ENCODE measurements at places on chromosomes 1 and 21.

GRCh38 chr1:207921321-207921720 lies 10.4 kb upstream of the CD34 start:
- no peak for DNase-seq

- peak; percentile 18 for DNase-seq
Measured at GRCh38 chr1:73980324-73981040, 217.5 kb downstream of the LRRIQ3 start.

DNA sequence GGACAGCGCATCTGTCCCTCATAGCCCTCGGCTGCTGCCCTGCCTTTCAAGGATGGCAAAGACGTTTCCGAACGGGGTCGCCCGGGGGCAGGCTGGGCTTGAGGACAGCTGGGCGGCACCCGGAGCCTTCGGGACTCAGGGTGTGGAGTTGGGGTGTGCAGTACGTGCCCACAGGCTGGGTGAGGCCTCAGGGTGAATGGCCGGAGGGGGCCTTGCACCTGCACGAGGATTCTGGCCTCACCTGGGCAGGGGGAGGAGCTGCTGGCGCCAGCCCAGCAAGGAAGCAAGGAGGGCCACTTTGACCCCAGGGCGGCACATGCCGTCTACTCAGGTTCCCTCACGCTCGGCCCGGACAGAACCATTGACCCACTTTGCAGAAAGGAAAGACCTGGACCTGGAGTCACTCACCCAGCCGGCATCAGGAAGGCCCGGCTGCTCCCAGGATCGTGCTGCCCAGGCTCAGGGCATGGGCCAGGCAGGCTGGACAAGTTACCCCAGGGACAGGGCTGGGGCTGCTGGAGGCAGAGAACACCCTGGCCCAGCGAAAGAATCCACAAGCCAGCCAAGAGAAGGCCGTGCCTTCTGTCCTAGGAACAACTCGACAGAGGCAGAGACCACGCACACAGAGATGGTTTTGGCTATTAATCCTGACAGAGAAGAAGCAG lies 65.1 kb upstream of the TTC34 start:
- no peak for DNase-seq

DNA sequence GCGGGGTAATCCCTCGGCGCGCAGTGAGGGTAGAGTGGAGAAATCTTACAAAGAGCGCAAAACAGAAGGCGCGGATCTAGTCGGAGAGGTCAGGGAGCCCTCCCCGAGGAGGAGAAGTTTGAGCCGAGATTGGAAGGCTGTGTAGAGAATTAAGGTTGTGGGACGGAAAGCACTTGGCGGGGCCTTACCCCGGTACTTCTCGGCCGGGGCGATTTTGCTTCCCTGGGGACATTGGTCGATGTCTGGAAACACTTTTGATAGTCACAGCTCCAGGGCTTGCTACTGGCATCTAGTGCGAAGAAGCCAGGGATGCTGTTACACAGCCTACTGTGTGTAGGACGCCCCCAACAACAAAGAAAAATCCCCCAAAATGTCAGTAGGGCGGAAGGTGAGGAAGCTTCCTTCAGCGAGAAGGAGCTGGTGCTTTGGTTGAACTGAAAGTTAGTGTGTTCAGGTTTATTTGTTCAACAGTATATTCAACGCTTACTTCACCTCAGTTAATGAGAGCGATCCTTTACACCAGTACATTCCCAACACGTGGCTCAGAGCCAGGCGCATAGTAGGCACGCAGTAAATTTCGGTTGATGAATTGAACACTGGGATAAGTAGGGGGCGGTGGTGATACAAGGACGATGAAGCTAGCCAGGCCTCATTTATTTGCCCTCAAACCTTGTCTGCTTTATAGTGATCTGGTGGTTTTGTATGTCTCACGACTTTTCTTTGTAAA lies 807 bp downstream of the CEP85 start:
- peak; percentile 50 for DNase-seq

GRCh38 chr1:224427346-224427745 lies 7.3 kb downstream of the WDR26 start:
- DNase-seq = peak; percentile 71

GRCh38 chr1:30749691-30750583 lies 7.6 kb downstream of the LAPTM5 start:
- no peak for DNase-seq

DNA sequence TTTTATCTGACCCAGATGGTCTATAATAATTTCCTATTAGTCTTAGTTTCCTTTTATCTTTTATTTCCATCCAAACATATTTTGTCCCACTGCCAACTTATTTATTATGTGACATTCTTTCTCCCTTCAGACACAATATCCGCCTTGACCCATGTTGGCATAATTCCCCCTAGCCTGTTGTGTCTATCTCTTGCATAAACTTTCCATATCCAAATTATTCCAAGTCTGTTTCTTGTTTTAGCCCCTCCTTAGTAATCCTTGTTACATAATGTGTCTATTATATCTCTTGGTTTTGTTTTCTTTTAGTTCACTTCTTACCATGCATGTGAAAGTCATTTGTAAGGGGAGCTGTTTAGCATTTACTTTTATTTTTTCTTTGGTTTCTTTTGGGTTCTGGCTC lies 81.6 kb upstream of the CACHD1 start:
- no peak for DNase-seq

GRCh38 chr21:44927587-44928461 lies 7.1 kb upstream of the ITGB2 start:
- DNase-seq = peak; percentile 82
